ENCODE measurements at places on chromosomes 1 and 21. TPM values are rescaled to one million over a fixed set of nuclear protein-coding genes. Genes with fewer than 3 reads are reported as not detected.

The PGBD2 gene
- 7.8 TPM for total RNA-seq

DNA sequence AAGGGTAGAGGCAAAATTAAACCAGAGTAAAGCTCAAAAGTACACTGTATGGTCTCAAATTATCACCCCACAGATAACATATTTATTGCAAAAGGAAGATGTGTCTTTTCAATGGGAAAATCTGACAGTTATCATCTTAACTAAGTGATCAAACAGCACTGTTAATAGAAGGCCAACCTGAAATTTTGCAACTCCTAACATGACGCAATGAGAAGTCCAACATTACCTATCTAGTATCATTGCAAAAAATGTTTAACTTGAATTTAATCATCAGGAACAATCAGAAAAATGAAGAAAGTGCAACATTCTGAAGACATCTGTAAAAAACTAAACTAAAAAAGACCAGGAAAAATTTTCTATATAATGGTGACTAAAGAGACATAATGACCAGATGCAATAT is 156.7 kb upstream of the POGK start:
- no peak for DNase-seq

- DNase-seq = no peak
These were observed 92.1 kb downstream of the NAV1 start for GRCh38 chr1:201631037-201631436.

GRCh38 chr1:147651466-147651865 is 18.9 kb downstream of the ACP6 start:
- no peak for DNase-seq

The ADPRS gene
- 22.9 TPM for total RNA-seq

The CTSE gene
- total RNA-seq = not detected

The TMCO4 gene
- total RNA-seq = 3.1 TPM

- DNase-seq = no peak
These were observed 1.3 kb downstream of the FYB2 start for GRCh38 chr1:56817716-56818463.

- DNase-seq = no peak
These were observed 160.9 kb downstream of the GABPA start for GRCh38 chr21:25895565-25896205.

GRCh38 chr1:9590201-9590600 is 1.5 kb downstream of the TMEM201 start:
- no peak for DNase-seq

DNA sequence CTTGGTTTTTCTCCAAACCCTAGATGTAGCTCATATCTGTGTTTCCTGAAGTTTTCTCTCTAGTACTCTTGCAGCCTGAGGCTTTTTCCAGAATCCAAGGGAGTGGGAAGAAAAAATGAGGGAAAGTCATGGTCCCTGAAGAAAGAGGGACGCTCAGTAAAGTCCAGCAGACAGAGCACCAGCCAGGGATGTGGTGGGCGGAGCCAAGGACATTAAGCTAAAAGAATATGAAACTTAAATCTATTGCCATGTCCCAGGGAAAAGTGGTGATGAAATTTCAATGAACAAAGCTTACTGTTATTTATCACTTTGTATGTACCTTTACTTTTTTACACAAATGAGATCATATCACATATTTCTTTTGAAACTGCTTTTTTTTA is 430.2 kb downstream of the USP25 start:
- DNase-seq = no peak

DNA sequence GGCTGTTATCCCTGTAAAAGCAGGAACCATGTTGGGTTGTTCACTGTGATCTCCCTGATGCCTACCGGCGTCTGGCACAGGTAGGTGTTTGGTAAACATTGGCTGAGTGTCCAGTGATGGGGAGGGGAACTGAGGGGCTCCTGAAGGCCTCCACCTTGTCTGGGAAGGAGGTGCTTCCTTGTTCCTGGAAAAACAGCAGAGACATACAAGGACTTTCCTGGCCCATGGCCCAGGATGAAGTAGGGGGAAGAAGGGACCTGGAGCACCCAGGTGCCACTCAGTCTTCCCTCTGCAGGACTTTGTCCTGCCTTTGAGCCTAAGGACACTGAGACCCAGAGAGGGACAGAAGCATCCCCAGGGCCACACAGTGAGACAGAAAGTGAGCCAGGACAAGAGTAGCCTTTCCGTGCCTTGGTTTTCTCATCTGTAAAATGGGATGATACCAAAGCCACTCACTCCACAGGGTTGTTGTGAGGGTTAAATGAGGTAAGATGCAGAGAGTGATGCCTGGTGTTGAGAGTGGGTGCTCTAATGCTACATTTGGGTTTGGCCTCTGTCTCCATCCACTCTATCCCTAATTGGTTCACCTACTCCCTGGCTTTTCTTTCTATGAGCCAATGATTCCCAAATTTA is 6.1 kb upstream of the HEYL start:
- DNase-seq = no peak

The MIXL1 gene
- total RNA-seq = 1.5 TPM

The SEMA4A gene
- total RNA-seq = 7.3 TPM

The RGS8 gene
- 0.13 TPM for total RNA-seq

GRCh38 chr21:36109868-36110267 is 25.0 kb upstream of the CBR3 start:
- no peak for DNase-seq

The ZSWIM5 gene
- total RNA-seq = 2.5 TPM

All from H1 (cell line).